ENCODE measurements at places on chromosomes 16 and 17. TPM values are rescaled to one million over a fixed set of nuclear protein-coding genes. Genes with fewer than 3 reads are reported as not detected.

CCL13 gene
- not detected for polyA plus RNA-seq

ITGB3 gene
- polyA plus RNA-seq = 2.8 TPM

- no peak for DNase-seq
Measured at GRCh38 chr17:63816669-63817068, 10.6 kb upstream of the PSMC5 start.

MRPL10 gene
- 15.1 TPM for polyA plus RNA-seq

DNA sequence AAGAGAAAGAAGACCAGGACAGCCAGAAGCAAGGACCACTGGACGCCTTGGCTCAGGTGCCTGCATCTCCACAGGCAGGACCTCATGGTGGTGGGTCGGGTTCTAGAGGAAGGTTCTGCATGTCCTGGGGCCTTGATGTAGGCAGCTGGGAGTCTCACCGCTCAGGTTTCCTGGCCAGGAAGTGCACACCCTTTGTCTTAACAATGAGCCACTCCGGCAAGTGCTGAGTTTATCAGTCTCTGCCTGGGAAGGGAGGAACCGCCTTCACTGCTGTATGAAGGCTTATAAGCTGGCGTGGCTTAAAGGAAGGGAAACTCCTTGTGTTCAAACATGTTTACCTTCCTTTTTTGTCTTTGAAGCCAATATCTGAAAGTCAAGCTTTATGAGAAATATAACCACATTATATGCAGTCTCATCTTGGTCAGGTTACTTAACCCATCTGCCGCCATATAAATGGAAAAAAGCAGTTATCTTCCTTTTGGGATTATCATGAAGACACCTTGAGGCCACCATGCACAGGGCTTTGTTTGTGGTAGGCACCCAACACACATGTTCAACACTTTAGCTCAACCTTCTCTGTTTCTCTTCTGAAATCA is at the start of gene ST6GALNAC1:
Gene ST6GALNAC1 (minus strand): TSS at position 205 of the 596 bp plus-strand sequence. CDS start 119 bp downstream, at position 86.
- no peak for DNase-seq

GRCh38 chr17:37273409-37274051 is 102.3 kb upstream of the C17orf78 start:
- no peak for DNase-seq

DNA sequence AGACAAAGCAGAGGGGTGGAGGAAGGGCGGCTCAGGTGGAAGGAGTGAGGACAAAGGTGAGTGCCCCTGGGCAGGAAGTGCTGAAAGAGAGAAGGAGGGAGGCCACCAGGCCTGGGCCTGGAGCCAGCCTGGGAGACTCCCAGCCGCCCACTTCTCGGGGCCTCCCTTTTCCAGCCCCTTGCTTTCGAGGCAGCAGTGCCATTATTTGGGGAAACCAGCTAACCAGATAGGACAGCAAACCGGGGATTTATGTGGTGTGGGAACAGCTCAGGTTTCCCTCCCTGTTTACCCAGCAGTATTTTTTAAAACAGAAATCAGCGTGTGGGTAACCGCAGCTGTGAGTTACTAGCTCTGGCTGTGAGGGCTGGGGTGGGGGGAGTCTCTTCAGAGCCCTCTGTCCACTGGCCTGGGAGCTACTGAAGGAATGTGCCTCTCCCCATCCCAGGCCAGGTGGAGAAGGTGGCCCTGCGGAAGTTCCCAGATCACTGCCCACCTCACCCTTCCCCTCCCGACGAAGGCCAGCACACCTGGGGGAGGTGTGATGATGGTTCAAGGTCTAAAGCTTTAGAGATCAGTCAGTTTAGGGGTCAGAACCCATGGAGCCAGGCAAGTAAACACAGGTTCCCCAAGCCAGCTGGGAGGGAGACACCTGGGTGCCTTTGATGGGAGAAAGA is 8.4 kb upstream of the MEOX1 start:
- peak; percentile 46 for DNase-seq

IRX6 gene
- not detected for polyA plus RNA-seq

GRCh38 chr16:70694088-70694867 is 8.4 kb upstream of the MTSS2 start:
- no peak for DNase-seq

KCNJ2 gene
- polyA plus RNA-seq = 0.50 TPM

DNA sequence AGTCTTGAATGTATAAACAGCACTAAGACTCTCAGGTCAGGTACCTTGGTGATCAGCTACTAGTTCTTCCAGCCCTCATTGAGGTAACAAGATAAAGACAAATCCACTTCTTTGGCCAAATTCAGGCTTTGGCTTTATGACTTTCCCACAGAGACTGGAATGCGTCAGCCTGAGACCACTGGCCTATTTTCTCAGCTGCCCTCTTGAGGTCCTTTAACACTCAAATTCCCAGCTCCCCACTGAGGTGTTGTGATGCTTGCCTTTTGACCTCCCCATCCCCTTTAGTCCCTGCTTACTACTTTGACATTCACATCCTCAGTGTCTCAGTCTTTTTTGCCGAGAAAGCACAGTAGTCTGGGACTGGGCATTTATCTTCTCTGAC is 10.6 kb downstream of the TNFAIP1 start:
- DNase-seq = no peak

- no peak for DNase-seq
Measured at GRCh38 chr17:47649972-47650524, 329 bp downstream of the KPNB1 start.

DNA sequence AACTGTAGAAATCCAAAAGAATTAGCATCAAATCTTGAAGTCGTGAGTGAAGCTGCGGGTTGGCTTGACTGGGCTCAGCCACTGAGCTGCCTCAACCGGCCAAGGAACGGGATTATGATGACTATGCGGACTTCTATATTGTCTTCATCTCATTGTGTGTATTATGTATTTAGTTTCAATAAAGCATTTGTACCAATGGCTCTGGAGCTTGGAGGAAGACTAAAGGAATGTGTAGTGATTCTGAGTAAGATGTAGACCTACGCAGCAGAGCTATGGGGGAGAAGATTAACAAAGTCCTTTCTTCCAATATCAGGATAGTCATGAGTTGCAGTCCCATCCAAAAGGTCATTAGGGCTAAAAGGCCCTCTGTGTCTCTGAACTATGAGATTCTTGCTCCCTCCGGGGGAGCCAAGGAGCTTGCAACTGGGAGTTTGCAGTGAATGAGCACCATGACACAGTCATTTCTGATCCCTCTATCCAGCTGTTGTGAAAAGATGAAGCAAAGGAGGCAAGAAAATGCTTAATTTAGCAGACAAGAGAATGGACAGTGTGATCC is 8.3 kb downstream of the EME1 start:
- no peak for DNase-seq

GRCh38 chr17:4001048-4001590 is 36.9 kb upstream of the ATP2A3 start:
- no peak for DNase-seq

MT2A gene
- polyA plus RNA-seq = 4,079 TPM

DNA sequence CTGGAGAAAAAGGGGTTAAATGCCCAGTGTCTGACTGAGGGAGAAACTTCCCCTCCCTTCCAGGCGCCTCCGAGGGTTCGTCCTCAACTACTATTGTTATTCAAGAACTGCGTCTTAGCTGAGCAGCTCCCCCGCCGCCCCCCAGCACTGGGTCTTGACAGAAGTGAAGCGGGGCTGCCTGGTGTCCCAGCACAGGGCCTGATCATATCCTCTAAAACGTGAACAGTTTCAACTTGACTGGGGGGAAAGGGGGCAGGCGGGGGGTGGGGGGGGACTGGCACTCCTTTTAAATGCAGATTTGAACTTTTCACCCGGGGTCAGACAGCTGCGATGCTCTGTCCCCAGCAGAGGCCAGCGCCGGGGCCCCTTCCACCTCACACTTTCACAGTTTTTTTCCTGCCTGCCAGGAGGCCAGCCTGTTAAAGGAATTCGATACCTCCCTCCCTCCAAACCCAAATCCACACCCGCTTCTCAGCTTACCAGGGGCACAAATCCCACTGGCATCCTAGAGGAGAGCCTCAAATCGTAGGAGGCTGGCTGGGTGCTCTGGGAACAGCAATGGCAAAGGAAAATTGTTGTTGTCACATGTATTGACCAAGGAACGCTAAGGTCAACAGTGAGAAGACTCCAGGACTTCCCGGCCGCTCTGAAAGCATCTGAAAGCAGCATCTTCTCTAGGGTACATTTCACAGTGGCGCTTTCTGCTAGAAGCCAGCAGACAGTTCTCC is 14.5 kb downstream of the ZFHX3 start:
- no peak for DNase-seq

GDPD1 gene
- 0.64 TPM for polyA plus RNA-seq

DNA sequence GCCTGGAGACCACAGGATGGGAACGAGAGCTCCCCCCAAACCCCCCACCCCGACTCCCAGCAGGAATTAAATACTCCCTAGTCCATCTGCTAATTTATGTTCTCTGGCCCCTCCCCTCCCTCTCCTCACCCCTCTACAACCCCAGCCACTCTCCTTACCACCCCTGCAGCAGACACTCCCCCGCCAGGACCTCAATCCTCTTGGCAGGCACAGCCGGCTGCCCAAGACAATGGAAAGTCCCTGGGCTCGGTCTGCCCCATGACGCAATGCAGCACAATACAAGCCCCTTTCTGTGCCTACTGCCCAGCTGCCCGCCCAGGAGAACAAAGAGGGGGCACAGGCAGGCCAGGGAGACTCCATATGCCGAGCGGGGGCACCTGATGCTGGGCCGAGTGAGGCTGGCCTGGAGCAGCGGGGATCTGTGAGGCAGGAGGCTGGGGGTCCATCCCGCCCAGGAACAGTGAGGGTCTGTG is 30.3 kb upstream of the CDC42EP4 start:
- DNase-seq = no peak

Data from liver (tissue), 10 donors.